ENCODE measurements at places on chromosomes 5 and 9.
A peak's percentile ranks its signal among the peaks of the same experiment; 100 is the strongest.

GRCh38 chr9:123495731-123496130 lies 139.7 kb downstream of the CRB2 start:
- no peak for DNase-seq

- no peak for DNase-seq
Observed at GRCh38 chr5:10493884-10494283, 52.2 kb downstream of the ROPN1L start.

DNA sequence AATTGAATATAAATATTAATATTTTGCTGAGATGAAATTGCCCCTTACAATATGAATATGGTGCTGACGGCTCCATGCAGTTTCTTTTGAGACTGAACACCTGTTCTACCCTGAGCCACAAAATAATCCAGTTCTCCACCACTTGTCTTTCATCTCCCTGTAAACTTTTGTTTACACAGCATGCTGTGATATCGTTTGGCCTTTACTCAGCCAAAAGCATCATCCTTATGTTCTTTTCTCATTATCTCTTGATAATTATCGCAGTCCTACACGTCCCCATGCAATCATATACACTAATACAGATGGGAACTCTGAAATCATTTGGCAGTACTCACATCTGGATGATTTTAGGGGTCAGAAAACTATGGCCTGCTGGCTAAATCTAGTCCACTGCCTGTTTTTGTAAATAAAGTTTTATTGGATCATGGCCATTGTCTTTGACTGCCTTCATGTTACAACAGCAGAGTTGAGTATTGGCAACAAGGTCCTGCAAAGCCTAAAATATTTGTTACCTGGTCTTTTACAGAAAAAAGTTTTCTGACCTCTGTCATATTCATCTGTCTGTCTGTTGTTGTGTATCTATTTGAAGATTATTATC lies 53.3 kb downstream of the AOPEP start:
- DNase-seq = no peak

DNA sequence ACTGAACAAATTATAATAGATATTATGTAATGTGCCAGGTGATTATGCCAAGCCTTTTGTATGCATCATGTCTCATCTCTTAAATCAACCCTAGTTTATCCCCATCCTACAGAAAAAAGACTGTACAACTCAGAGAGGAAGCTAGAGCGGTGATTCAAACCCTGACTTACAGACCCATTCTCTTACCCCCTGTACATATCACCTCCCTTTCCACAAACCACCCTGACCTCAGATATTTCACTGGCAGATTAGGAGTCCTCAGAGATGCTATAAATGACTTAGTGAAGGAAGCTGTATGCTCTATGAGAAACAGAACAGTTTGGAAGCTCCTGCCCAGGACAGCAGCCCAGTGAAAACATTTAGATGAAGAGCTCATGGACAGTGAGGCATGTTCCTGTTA lies 79.1 kb upstream of the RARS1 start:
- no peak for DNase-seq

- peak; percentile 62 for DNase-seq
Observed at GRCh38 chr5:179819296-179820126, 1.2 kb upstream of the SQSTM1 start.

DNA sequence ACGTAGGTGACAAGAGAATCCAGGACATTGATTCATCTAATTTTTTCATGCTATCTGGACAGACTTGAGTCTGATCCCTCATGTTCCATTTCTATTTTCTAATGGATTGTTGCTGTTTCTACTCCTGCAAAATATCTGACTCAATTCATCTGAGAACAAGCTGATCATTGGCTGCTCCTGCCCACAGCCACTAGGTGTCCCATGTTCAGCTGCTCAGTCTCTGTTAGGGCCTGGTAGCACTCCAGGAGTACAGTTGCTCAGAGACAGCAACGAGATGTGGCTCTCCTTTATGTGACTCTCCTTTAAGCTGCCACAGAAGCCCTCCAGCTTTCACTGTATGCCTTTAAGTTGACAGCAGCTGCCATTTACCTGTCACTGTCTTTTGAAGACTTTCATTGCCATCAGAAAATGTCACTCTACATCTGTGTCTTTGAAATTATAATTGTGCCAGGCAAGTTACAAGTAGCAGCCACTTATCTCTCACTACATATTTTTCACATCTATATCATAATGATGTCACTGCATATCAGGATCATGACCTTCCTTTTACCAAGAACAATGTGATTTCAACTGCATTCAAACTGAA lies 1944.2 kb upstream of the NUDT12 start:
- DNase-seq = no peak
